GM04503 (cell line): ENCODE measurements at places on chromosomes 4 and X.

DNA sequence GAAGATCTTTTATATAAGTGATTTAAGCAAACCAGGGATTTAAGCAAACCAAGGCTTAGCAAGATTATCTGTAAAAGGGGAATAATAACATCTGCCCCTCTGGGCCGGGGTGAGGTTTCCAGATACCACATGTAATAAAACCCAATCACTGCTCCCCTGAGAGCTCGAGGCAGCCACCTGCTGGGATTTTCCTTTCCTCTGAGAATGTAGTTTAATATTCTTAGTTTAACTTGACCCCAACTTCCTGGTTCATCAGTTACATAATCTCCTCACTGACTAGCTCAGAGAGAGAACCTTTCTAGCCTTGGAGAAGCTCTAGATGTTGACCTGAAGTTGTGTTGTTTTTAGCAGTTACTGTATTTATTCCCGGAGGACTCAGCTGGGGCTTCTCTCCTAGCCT lies 322.4 kb downstream of the ARHGAP10 start:
- no peak for DNase-seq

GRCh38 chr4:180615746-180616145 lies 1627.5 kb upstream of the TENM3 start:
- no peak for DNase-seq

DNA sequence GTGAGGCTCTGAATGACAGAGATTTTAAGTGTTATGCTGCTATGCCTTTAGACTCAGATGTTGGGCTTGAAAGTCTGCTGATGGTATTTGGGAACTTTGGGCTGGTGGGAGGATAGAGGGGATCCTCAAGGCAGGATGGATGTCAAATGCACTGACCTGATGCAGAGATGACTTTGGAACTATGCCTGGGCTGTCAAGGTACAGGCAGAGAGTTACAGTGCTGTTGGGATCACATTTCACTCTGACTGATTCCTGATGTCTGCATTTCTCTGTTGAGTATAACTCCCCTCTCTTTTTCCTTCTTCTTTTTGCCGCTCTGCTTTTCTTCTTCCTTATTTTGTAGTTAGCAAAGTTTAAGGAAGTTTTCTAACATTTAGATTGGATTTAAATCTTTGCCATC lies 271.8 kb upstream of the ARX start:
- DNase-seq, result no peak

DNA sequence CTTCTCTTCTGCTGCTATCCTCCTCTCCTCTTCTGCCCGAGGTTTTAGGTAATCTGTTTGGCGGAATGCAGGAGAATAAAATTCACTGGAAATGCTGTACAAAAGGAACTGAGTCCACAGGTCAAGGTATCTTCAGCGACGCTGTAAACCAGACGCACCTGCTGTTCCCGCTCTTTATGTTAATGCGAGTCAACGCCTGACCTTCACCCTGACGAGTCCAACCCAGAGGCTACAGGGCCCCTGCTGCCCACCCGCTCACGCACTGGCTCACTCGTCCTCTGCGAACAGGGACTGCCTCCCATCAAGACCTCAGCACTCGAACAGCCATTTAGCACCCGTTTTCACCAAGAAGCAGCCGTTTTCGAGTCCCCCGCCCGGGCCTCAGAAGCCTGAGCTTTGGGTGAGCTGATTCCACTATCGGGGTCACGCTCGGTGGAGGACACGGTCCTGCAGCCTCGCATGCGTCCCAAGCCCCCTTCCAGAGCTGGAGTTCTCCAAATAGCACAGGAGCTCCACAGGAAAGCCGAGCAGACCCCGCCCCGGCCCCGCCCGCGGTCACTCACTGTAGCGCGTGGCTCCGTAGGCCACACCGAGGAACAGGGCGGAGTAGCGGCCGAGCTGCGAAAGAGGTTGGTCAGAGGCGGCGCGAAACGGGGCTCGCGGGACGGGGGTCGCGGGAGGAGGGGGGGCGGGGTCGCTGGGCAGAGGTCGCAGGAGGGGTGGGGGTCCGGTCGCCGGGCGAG lies 556 bp downstream of the ATP5ME start:
- DNase-seq, result no peak

DNA sequence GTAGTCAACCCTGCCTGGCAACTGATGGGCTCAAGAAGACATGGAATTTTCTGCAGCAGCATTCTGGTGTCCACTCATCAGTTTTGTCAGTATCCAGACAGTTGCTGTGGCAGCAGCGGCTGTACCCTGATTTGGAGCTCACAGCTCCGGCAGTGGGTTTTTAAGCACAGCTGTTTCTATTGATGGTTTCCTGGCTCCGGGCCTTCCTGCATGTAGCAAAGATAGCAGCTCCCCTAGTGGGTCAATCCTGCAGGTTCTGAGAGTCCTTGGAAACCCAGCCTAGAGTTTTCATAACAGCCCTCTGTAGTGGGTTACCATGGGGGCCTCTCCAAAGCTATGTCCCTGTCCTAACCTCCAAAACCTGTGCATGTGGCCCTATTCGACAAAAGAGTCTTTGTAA lies 84.0 kb upstream of the ATP6AP2 start:
- DNase-seq, result no peak

DNA sequence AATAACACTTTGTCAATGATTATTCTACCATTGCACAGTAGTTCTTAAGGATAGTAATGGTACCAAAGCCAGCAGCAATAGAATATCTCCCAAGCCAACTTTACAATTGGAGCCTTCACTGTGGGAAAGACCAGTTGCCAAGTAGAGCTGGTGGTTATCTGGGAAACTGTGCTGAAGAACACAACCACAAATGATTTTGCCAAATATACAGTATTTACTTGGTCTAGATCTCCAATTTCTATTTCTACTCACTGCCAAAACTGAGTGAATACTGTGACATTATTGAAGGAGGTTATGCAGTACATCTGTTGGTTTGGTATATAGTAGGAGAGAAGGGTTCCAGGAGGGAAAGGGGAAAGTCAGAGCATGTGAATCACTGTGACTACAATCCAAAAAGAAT lies 3.8 kb downstream of the TET2 start:
- no peak for DNase-seq
